LoVo (cell line): ENCODE measurements at places on chromosomes 7 and 10.

DNA sequence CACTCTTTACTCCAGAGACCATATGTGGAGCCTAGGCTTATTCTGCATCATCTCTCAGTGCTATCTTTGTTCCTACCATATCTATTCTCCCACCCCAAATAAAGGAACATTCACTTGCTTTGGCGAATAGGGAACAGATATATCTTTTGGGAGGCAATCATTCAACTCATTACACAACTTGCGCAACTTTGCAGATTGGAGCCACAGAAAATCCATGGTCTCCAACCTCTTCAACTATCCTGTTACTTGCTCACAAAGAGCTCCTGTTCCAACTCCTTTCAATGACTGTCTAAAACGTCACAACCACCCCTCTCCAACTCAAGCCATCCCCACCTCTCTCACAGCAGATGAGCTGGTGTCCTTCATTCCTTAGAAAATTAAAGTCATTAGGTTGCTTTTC is 203.7 kb downstream of the POU6F2 start:
- DNase-seq = no peak

DNA sequence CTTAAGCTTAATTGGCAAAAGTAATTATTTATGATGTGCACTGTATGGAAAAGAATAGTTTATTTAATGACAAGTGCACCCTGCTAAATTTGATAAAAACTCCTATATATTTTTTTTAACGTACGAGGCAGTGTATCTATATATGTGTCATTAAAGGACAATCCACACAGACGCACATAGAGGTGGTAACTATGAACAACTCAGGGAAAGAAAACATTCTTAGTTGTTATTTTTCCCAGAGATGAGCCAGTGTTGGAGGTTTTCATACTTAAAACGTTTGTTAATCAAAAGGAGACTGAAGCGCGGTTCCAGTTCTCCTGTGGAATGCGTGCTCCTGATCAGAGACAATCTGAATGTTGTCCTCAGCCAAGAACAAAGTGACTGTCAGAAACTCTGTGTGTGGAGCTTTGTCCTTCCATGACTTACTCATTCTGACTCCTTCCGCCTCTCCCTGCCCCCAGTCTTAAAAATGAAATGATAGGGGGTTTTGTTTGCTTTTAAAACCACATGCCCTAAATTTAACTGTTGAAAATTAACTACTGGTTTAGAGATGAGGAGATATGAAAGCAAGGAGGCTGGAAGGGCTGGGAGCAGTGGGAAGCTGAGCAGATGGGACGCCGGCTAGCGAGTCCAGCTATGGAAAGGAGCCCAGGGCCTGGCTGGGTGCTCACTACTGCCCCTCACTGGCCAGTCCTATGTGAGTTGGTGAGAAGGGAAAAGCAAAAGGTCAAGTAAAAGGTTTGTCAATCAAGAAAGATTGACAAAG is 99.6 kb downstream of the SVIL start:
- peak; percentile 77 for DNase-seq

- DNase-seq = no peak
These were observed 12.8 kb downstream of the CFTR start for GRCh38 chr7:117492649-117493048.

DNA sequence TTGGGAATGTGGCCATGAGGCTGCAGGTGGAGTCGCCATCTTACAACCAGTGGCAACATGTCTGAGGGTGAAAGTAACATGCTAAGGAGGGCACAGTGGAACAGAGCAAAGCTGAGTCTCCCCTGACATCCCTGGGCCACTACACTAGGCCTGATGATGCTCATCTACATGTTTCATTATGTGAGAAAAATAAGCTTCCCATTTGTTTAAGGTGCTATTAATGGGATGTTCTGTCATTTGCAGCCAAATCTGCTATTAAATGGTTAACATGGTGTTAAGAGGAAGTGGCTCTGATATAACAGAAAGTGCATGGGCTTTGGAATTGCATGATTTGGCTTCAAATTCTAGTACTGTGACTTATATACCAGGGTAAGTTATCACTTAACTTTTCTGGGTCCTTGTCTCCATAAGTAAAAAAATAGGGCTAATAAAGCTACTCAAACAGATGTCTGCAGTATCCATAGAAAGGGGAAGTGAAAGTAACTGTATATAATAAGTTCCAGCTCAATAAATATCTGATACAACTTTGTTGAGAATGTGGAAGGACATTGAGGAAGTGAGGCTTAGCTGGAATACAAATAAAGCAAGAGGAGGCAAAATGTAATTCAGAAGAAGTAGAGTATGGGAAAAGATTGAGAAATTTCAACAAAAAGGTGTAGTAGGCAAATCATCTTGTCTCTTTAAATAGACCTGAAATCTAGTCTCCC is 158.9 kb downstream of the RTKN2 start:
- no peak for DNase-seq

GRCh38 chr7:28135760-28136159 is 44.8 kb downstream of the JAZF1 start:
- no peak for DNase-seq

GRCh38 chr7:26439521-26440232 is 148.0 kb downstream of the SNX10 start:
- DNase-seq = no peak

GRCh38 chr10:116772909-116773705 is 30.7 kb upstream of the HSPA12A start:
- DNase-seq = no peak

GRCh38 chr7:28480595-28480994 is 68.3 kb downstream of the CREB5 start:
- DNase-seq = no peak

DNA sequence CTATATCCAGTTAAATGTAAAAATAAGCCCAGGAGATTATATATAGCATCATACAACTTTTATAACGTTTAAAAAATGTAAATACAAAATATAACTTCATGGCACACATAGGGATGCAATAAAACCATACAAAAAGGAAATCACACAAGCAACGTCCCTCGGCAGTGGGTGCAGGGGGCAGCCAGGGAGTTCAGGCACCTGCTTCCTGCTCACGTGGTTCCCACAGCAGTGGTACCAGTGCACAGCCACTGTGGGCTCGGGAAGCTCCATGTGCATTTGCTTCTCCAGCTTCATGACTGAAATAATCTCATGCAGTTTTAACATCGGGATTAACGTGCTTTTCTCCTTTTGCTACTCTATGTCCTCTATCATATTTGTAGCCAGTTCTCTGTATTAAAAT is 255.5 kb upstream of the CXCL12 start:
- DNase-seq = no peak

- no peak for DNase-seq
These were observed 64.0 kb downstream of the TACR2 start for GRCh38 chr10:69352569-69353264.

DNA sequence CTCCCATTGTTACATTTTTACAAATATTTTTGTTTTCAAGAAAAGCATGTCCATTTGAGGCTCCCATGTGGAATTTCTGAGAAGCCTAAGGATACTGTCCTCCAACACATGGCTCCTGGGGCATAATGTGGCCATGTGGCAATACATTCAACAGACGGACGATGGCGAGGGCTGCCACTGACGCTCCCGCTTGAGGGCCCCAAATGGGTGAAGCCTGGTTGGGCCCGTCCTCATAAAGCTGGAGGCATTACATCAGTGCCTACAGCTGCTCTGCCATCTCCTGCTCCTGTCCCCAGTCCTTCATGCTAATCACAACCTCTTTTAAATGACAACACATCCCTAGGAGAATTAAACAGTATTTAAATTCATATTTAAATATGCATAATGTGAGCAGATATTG is 246.8 kb downstream of the TNS3 start:
- DNase-seq = no peak

DNA sequence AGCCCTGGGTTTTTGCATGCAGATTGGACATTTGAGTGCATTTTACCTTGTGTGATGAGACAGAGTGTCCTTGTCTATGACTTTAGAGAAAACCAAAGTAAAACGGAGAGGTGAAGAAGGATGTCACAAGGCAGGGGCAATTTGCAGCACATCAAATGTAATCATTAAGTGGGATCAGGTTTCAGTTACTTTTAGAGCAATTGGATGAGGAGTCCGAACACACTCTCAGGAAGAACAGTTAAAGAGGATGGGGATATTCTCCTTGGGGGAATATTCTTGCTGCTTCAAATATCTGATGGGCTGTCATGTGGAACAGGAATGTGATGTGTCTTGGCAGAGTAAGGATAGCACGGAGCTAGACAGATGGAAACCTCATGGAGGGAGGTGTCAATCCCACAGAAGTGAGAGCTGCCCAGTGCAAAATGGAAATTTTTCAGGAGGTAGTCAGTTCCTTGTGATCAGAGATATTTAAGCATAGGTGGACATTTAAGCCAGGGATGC is 757 bp downstream of the RAB19 start:
- no peak for DNase-seq

GRCh38 chr10:17175551-17175950 is 25.9 kb downstream of the TRDMT1 start:
- no peak for DNase-seq

DNA sequence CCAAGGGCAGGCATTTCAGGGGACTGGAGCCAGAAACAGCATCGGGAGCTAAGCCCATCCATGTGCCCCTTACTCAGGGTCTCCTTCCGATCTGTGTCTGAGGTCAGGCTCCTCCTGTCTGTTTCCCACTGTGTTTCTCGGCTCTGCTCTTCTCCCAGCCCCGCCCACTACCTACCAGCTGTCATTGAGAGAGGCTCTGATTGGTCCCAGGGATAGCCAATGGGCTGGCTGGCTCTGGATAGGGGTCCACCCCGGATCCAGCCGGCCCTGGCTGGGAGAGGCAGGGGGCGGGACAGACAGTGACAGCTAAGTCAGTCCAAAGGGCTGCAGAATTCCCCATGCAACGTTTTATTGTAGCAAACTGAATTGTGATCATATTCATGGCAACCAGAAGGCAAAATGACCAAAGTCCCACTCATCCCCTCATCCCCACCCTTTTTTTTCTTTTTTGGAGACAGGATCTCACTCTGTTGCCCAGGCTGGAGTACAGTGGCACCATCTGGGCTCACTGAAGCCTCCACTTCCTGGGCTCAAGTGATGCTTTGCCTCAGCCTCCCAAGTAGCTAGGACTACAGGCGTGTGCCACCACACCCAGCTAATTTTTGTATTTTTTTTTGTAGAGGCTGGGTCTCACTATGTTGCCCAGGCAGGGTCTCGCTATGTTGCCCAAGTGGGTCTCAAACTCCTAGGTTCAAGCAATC is 76.3 kb downstream of the CLIP2 start:
- DNase-seq = no peak

DNA sequence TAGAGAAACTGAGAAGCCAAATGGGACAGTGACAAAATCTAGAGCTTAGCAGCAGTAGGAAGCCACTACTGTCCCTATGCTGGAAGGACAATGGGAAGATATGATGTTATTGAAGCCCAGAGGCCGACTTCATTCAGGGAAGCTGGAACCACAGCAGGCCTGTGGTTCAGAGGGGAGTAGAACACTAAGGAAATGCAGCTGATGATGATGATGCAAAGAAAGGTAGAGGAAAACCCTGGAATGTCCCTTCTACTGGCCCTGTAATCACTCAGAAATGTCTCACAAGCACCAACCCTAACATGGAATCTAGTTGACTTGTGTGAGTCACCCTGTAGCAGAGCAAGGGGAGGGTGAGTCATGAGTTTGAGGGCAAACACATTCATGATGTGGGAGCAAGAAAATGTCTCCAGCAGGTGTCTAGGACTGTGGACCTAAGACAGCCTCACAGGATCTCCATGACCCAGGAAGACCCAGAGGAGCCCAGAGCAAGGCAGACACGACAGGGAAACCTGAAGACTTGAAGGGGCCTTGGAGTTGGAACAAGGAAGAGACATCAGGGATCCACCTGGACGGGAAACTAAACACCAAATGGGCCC is 37.0 kb upstream of the LRRC17 start:
- DNase-seq = peak; percentile 99

- DNase-seq = no peak
These were observed 33.4 kb upstream of the ABLIM1 start for GRCh38 chr10:114691442-114691941.
